Mesothelial cell of epicardium (in vitro differentiated cells): ENCODE measurements at places on chromosomes 3 and 15. TPM values are rescaled to one million over a fixed set of nuclear protein-coding genes. Genes with fewer than 3 reads are reported as not detected.

DNAJA4 gene
- 0.13 to 0.18 TPM in 2 of 3 replicates, not detected in the other for total RNA-seq

BFSP2 gene
- total RNA-seq = 0.59 TPM in 1 of 3 replicates, not detected in the others

BCL2A1 gene
- 0.23 to 0.71 TPM (median 0.49 TPM) in 3 replicates for total RNA-seq

MITF gene
- total RNA-seq = 6.9 to 8.2 TPM (median 7.0 TPM) in 3 replicates
